NCI-H1105 (cell line): ENCODE measurements at places on chromosomes 1 and 21.

DNA sequence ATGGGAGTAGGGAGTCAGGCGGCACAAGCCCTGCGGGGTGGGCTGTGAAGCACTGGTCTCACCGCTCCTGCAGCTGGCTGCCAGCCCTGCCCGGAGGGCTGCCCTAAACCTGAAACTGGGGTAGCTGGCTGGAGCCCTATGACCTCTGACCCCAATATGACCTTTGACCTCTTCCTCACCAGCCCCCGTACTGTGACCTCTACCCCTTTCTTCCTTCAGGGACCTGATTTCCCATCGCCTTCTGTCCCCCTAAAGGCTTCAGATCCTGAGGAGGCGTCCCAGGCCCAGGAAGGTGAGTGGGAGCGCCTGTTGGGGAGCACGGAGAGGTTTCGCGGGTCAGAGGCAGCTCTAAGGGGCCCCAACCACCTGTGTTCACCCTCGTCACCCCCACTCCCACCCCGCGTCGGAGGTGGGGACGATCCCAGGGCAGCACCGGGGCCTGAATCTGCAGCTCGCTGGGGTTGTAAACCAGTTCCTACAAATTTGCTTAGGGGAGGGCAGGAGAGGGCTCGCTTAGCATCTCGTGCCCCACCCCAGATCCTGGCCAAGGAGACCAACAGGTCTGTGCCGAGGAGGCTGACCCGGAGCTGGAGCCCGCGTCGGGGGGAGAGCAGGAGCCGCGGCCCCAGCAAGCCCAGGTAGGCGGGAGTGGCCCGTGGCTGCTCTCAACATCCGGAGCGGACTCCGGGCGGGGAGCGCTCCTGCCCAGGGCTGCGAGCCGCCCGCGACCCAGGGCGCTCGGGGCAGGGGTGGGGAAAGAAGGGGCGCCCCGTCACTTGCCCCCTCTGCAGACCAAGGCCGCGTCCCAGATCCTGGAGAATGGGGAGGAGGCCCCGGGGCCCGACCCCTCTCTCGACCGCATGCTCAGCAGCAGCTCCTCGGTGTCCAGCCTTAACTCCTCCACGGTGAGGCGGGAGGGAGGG is 7.3 kb downstream of the SYTL1 start:
- DNase-seq, result peak; percentile 78

- no peak for DNase-seq
Measured at GRCh38 chr1:48030696-48031365, 33.6 kb upstream of the TRABD2B start.

- no peak for DNase-seq
Measured at GRCh38 chr1:33966346-33967141, 102.7 kb downstream of the HMGB4 start.

- DNase-seq, result no peak
Measured at GRCh38 chr1:167081594-167082156, 8.5 kb downstream of the GPA33 start.

DNA sequence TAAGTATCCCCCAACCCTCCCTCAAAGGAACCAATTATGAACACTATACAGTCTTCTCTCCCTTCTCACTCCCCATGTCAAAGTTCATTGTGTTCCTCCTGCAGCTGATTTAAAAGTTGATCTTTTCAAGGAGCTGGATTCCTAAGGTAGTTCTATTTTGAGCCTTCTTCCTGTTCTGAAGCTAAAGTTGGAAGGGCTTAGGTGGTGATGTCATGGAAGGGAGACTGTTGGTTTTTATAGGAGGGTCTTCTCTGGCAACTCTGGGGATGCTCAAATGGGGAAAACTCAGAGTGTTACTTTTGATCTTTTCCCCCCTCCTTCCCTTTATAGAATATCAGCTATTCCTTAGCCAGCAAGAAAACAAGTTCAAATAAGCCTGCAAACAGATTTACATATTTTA is 83.0 kb upstream of the AK4 start:
- no peak for DNase-seq

DNA sequence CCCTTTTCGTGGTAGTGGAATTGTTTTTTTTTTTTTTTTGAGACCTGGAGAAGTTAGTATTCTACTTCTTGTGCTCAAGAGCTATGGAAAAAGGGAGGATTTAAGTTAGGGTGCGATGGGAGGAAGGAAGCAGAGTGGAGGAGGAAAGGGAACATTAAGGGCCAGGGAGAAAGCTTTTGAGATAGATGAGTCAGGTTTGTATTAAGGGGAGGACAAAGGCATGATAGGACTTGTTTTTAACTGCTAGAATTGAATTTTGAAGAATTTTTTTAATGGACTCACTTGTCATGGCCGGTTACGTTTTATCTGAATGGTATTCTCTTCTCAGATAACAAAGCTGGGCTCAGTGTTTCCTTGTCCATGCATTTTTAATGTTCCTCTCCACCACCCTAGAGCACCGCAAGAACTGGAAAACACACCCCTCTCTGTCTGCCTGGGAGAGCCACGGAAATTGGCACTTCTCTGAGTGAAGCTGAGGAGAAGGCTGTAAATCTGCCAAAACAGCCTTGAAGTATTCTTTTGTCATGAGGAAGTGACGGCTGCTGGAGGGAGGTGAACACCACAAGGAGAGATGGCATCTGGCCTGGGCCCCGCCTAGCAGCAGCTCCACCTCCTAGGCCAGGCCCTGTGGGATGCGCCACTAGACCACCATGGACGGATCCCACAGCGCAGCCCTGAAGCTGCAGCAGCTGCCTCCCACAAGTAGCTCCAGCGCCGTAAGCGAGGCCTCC is 3.5 kb downstream of the NIPAL3 start:
- peak; percentile 48 for DNase-seq

DNA sequence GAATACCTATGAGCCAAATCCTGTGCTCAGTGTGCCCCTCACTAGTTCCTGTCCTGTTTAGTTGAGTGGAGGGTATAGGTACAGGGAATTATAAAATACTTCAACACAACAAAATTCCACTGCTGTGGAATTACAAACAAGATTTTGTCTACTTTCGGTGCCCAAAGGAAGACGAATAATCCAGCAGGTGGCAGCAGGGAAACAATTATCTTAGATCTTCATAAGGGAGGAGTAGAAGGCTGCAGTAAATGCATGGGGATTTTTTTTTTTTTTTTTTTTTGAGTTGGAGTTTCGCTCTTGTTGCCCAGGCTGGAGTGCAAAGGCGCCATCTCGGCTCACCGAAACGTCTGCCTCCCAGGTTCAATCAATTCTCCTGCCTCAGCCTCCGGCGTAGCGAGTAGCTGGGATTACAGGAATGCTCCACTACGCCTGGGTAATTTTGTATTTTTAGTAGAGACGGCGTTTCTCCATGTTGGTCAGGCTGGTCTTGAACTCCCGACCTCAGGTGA is 2.0 kb upstream of the PIP5K1A start:
- peak; percentile 69 for DNase-seq

DNA sequence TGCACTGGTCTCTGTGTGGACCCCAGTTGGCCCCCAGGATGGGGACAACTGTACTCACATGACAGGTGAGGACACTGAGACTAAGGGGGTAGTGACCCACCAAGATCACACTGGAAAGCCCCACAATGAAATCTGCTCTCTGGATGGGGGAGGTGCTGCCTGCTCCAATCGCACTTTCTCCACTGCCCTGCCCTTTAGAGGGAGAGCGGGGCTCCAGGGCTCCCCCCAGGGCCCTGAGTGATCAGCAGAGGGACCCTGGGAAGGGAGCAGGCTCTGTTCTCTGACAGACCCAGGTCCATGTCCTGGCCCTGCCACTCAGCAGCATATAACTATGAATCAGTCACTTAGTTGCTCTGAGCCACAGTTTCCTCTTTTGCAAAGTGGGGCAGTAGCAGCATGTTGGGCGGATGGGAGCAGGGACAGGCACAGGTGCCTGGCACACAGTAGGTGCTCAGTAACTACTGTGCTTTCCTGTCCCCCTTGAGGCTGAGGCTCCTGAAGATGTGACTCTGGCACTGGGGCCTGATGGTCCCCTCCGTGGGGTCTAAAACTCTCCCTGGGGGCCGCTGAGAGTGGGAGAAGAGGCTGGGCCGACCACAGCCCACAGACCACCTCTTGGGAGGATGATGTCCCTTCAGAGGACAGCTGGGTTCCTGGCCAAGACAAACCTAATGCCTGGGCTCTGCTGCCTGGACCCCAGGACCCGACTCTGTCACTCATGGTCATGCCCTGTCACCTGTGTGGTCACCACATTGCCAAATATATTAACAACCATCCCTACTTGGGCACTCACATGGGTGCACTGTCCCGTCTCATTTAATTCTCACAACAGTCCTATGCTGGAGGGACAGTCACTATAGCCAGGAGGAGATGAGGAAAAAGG is 222.7 kb downstream of the PTPRU start:
- DNase-seq, result no peak

- DNase-seq, result peak; percentile 13
Measured at GRCh38 chr1:174114788-174115448, 44.4 kb upstream of the RABGAP1L start.
